ENCODE measurements at places on chromosomes 3 and 15.
A peak's percentile ranks its signal among the peaks of the same experiment; 100 is the strongest.

DNA sequence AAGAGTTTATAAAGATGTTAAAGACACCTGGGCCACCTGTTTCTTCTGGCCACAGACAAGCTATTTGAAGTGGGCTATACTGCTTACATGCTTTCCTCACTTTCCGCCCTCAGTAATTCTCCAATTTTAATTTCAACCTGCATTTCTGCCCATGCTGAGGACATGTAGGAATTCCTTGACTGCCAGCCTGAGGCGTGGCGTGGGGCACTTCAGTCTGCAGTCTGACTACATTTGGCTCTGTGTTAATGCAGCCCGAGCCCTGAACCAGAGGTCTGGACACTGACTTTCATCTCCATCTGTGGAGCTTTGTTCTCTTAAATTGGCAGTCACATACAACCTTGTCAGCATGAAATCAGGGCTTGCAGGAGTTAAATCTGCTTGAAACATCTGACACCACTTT is 8.5 kb downstream of the UQCC5 start:
- DNase-seq, result no peak

- no peak for DNase-seq
Observed at GRCh38 chr3:160546727-160547126, 18.6 kb downstream of the KPNA4 start.

- DNase-seq, result no peak
Observed at GRCh38 chr3:190739641-190740185, 122.8 kb downstream of the GMNC start.

- DNase-seq, result no peak
Observed at GRCh38 chr3:177382944-177383343, 185.7 kb upstream of the TBL1XR1 start.

- DNase-seq, result no peak
Observed at GRCh38 chr3:172177046-172177445, 137.7 kb downstream of the FNDC3B start.

GRCh38 chr15:68325726-68326125 is 48.2 kb downstream of the FEM1B start:
- no peak for DNase-seq

- no peak for DNase-seq
Observed at GRCh38 chr3:113161661-113162060, 49.7 kb upstream of the BOC start.

GRCh38 chr15:51252671-51253070 is 85.7 kb downstream of the CYP19A1 start:
- no peak for DNase-seq

- no peak for DNase-seq
Observed at GRCh38 chr15:64472161-64472560, 11.8 kb downstream of the ZNF609 start.

DNA sequence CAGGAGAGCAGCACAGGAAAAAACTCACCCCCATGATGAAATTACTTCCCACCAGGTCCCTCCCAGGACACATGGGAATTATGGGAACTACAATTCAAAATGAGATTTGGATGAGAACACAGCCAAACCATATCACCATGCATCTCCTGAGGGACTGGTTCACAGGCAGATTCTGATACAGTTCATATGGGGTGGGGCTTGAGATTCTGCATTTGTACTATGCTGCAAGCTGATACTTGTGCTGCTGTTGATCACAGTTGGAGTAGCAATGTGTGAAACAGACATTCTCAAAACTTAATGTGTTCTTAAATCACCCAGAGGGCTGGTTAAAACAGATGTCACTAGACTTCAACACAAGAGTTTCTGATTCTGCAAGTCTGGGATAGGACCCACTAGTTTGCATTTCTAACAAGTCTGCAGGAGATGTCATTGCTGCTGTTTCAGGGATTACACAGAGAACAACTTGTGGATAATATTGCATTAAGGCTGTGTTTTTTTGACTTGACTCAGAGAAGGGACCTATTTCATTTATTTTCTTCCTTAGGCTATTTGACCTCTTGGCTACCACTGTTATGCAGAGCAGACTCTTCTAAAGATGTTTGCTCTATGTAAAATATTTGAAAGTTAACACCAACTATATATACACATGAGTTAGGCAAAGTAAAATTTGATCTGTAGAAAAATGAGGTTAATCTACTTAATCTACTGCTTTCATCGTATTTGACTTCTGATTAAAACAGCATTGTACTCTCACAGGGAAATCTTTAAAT is 194.2 kb upstream of the CNTN3 start:
- DNase-seq, result no peak

DNA sequence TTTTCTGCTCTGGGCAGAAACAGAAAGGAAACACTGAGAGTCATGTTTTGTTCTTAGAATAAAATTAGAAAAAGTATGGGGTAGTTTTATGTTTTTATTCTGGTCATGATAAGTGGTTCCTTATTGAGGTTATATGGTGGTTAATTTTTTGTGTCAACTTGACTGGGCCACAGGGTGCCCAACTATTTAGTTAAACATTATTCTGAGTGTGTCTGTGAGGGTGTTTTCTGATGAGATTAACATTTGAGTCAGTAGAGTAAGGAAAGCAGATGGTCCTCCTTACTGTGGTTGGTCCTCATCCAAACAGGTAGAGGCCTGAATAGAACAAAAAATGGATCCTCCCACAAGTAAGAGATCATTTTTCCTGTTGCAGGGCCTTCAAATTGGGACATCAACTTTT is 98.9 kb downstream of the C3orf38 start:
- DNase-seq, result no peak

DNA sequence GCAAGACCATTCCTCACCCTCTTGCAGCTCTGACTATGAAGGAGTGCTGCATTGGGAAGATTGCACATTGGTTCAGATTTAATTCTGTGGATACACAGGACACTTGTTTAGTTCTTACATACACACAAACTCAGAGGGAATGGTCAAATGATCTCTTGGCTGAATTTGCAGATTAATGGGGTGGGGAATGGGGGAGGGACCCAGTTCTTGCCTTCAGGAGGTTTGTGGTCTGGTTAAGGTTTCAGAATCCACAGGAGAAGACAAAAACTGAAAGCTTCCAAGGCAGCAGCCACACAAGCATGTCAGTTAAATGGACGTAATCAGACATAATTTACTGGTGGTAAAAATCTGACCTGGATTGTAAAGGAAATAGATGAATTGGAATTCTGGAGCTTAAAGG is 257.1 kb upstream of the ROPN1 start:
- no peak for DNase-seq

DNA sequence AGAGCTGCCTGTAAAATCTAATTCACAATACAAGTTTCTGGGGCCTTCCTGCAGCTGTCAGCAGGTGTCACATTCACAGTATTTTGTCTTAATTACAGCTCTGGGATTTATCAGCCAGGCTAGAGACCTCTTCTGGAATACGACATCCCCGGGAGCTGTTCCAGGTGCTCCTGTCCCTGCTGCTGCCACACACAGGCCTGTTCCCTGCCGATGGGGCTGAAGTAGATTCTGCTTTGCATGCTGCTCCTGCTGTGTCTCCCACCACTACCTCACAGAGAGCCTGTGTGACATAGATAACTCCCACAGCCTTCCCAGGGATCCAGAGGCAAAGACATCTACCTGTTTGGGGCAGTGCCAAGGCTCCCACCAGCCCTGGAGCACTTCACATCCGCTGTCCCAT is 20.4 kb downstream of the COLQ start:
- DNase-seq, result no peak

DNA sequence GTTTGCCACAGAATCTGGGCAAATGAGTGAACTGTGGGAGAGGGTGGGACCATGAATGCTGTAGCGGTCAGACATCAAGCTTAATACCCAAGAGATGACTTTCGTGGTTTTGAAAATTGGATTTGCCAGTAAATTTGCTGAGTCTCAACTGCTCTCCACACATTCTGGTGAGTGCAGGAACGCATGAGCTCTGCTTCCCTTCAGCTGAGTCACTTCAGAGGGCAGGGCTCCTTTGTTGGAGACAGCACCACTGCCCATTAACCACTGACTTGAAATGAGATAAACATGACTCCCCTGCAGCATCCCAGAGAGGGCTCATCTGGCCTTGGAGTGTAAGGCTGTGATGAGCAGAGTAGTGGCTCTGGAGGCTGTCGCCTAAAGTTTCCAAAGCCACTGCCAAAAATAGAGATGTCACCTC is 22.6 kb downstream of the RARRES1 start:
- peak; percentile 98 for DNase-seq

GRCh38 chr15:34154725-34155204 is 52.9 kb downstream of the PGBD4 start:
- DNase-seq, result no peak

DNA sequence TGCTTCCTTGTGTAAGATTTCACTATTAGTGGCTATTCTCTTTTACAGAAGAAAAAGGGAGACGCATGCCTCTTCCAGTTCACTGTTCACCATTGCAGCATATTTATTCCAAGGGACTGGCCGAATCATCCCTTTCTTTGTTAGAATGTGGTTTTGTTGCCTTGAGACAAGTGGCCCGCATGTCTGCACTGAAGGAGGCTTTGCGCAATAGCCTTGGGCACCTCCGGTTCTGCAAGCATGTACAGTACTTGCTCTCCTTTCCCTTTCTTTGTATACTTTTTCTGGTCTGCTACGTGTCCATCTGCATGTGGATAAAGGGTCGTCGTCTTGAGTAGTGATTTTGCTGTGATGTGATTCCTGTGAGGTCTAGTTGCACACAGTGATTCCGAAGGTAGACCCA is 43.0 kb downstream of the FLNB start:
- DNase-seq, result no peak

DNA sequence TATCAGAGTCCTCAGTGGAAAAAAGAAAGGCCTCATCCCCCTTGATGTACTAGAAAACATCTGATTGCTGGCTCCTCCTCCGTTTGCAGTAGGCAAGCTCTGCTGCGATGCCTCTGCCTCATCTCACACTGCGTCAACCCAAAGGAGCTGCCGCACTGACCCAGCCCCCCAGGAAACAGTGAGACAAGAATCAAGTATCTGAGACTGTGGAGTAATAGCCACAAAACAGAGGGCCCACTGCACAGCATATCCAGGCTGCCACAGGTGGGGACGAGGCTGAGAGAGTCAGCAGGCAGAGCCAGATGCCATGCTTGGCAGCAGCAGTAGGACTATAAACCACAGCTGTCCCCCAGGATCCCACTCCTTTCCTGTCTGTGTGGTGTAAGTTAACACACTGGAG is 165.9 kb downstream of the STAC start:
- no peak for DNase-seq

- peak; percentile 10 for DNase-seq
Observed at GRCh38 chr15:42324308-42324707, 35.0 kb upstream of the CAPN3 start.

DNA sequence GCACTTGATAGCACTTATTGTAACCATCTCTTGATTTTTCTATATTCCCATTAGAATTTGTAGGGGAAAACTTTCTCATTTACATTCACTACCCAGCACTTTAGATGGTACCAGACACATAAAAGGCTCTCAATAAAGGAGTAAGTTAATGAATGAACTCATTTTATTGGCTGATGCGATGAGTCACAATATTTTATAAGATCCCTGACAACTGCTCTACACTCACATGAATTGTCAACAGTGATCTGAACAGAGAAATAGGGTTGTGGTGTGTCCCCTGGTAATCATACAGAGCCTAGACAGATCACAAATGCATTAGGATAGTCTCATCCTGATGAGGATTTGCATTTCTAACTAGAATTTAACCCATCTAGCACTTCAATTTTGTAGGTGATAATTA is 567.6 kb upstream of the ARPP21 start:
- DNase-seq, result no peak

GRCh38 chr15:92226020-92226612 is 167.6 kb upstream of the ST8SIA2 start:
- no peak for DNase-seq

DNA sequence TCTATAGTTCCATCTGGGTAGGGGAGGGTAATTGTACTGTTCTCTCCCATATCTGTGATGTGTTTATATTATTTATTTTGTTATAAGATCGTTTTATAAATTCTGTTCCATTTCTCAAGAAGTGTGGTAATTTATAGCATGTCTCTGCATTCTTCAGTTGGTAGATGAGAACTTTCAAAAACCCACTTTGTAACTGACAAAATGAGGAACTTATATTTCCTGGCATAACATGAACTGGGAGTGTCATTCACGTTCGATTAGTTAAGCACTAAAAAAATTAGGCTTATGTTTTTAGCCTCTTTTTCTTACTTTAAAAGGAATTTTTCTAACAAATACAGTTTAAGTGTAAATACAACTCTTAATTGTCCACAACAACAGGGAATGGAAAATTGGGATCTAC is 230.8 kb downstream of the CGGBP1 start:
- no peak for DNase-seq

DNA sequence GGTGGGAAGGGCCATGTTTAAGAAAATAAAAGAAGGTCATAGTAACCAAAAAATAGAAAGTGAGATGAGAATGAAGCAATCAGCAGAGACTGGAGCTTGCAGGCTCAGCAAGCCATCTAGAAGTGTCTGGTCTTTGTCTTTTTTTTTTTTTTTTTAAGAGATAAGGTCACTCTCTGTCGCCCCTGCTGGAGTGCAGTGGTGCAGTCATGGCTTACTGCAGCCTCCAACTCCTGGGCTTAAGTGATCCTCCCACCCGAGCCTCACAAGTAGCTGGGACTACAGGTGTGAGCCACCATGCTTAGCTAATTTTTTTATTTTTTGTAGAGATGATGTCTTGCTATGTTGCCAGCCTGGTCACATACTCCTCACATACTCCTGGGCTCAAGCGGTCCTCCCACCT is 36.2 kb downstream of the GXYLT2 start:
- DNase-seq, result no peak

- DNase-seq, result peak; percentile 92
Observed at GRCh38 chr15:60374628-60375081, 23.1 kb downstream of the ANXA2 start.

DNA sequence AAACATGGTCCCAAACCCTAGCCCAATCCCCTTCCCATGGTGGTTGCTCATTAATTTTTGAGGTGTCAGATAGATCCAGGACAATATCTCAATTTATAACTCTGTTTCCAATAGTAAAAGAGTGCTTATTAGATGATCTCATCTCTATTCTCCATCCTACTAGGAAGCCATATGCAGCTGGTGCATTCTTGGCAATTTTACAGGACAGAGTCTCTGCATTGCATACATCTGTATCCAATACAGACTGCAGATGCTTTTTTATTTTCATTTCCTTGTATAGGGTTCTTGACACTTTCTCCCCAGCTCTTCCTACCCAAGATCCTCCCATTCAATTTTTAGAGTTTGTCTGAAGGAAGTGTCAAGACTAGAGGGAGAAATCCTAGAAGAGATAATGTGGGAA is 194.8 kb upstream of the DPH6 start:
- DNase-seq, result no peak

GRCh38 chr3:180913581-180914404 is 1.3 kb downstream of the FXR1 start:
- no peak for DNase-seq

DNA sequence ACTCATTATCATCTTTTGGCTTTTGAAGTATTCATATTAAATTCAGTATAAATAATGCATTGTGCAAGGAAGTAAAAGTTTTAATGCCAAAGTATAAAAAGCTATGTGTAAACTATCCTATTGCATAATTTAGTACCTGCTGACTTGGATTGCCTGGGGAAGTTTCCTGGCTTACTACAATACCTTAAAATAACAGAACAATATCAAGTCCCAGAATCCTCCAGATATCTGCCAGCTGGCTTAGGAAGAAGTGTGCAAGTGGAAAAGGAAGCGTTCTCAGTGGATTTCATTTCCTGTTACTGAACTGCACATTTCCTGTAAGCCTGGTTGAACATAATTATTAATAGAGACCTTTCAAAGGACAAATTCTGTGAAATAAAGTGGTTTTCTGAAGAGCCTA is 236.7 kb downstream of the ADAMTSL3 start:
- DNase-seq, result no peak

GRCh38 chr3:128679338-128679737 is 28.7 kb upstream of the RPN1 start:
- no peak for DNase-seq

- DNase-seq, result no peak
Observed at GRCh38 chr15:98651581-98652220, 3.4 kb downstream of the IGF1R start.

GRCh38 chr3:84962415-84962814 is 3.6 kb downstream of the CADM2 start:
- no peak for DNase-seq
